ENCODE measurements at places on chromosomes 11 and 22. TPM values are rescaled to one million over a fixed set of nuclear protein-coding genes. Genes with fewer than 3 reads are reported as not detected.

Gene OR5T2
- not detected for total RNA-seq

Gene TSPAN18
- total RNA-seq = not detected

Gene TCN2
- total RNA-seq = 11.3 TPM

Gene B3GAT1
- not detected for total RNA-seq

Gene ANO5
- total RNA-seq = not detected

Gene CPT1B
- 1.2 TPM for total RNA-seq

Gene BEST1
- total RNA-seq = 4.8 TPM

Gene SCO2
- 2.7 TPM for total RNA-seq

Gene DEFB131B
- total RNA-seq = not detected

Gene FGF4
- total RNA-seq = not detected

Gene ARFIP2
- 51.1 TPM for total RNA-seq

Gene KRTAP5-1
- total RNA-seq = not detected

Gene MMP11
- 2.9 TPM for total RNA-seq

Gene GRIA4
- total RNA-seq = not detected

Gene MIAT
- 0.37 TPM for total RNA-seq

Gene SMCO4
- 6.6 TPM for total RNA-seq

Measured in subcutaneous preadipocyte (primary cell).